ENCODE measurements at places on chromosomes 3 and 15.

DNA sequence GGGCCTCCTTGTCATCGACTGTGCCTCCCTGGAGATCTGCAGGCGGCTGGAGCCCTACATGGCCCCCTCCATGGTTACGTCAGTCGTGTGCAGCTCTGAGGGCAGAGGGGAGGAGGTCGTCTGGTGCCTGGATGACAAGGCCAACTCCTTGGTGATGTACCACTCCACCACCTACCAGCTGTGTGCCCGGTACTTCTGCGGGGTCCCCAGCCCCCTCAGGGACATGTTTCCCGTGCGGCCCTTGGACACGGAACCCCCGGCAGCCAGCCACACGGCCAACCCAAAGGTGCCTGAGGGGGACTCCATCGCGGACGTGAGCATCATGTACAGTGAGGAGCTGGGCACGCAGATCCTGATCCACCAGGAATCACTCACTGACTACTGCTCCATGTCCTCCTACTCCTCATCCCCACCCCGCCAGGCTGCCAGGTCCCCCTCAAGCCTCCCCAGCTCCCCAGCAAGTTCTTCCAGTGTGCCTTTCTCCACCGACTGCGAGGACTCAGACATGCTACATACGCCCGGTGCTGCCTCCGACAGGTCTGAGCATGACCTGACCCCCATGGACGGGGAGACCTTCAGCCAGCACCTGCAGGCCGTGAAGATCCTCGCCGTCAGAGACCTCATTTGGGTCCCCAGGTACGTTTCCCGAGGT, 146.5 kb downstream of the LRRK1 start:
- no peak for DNase-seq

GRCh38 chr3:193842029-193842798, 249.2 kb downstream of the OPA1 start:
- DNase-seq: no peak

DNA sequence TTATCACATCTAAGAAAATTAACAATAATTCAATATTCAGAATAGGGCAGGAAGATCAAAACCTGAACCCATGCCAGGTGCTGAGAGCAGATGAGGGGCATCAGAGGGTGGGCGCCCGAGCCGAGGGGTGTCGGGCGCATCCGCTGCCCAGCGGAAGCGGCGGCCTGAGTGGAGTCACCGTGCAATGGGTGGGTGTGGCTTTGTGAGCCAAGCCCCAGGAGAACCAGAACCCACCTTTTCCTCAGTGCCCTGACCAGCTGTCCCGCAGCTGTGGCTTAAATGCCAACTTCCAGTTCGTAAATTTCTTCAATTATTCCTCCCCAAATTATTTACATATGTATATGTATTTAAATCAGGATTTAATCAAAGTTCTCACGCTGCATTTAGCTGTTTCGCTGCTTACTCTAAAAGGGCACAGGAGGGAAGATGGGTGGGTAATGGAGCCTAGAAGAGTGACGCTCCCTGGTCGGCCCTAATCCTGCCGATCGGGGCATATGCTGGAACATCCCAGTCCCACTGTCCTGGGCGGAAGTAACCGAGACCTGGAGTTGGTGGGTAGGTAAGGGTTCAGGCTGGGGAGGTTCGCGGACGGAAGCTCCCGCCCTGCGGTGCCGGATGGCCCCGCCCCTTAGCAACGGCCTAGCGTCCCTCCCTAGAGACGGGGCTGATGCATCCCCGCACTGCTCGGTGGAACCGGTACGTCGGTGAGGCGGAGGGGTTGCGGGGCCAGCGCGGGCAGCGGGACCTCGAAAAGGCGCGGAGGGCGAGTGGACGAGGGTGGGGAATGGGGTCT, 1.3 kb downstream of the DNAH1 start:
- no peak for DNase-seq

DNA sequence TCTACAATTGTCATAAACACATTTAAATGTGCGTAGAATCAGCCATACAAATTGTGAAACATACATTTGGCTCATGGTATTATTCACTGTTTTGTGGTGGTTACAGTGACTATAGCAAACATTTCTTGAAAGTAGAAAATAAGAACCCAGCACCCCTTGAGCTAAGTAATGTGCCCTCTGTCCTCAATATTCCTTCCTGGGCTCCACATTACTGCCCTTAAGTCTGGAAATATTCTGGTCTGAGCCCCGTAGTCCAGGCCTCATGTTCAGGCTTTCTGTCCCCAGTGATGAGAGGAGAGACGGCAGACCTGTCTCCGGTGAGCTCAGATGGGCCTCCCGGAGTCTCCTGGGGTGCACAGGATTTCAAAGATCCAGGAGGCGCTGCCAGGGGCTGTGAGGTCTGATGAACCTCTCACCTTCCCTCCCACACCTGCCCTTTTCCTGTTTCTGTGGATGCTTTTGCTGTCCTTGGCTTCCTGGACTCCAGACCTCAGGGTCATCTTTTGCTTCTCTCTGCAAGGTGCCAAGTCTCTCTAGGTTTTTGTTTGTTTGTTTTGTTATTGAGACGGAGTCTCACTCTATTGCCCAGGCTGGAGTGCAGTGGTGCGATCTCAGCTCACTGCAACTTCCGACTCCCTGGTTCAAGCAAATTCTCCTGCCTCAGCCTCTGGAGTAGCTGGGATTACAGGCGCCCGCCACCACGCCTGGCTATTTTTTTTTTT, 8.8 kb upstream of the MUC20 start:
- no peak for DNase-seq

DNA sequence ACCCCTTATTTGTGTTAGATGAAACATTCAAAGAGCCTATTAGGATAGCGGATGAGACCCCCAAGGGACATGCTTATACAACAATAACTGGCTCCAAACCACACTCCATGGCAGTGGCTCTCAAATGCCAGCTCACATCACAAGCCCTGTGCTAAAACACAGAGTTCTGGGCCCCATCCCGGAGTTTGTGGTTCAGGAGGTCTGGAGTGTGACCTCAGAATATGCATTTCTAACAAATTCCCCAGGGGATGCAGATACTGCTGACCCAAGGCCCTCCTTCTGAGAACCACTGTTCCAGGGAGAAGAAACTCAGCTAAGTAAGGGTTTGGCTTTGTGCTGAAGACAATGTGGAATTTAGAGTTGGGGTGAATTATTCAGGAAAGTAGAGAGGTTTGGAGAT, 3.6 kb downstream of the CCRL2 start:
- no peak for DNase-seq

- DNase-seq: no peak
These were observed 60.2 kb downstream of the SLTM start for GRCh38 chr15:58873267-58873666.

DNA sequence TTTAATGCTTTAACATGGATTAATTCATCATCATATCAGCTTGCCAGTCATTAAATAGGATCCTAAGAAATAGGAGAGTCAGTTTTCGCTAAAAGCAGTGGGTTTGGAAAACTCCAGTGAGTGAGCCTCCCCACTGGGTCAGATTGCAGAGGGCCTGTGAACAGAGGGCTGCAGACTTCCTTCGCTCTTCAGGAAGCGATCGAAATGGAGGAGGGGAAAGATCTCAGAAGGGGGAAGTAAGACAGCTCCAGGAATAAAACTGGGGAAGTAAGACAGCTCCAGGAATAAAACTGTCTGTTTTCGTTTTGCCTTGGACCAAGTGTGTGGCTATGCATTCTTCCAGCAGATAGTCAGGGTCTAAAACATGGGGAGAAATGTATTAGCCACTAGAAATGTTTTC, 124.8 kb upstream of the C15orf61 start:
- DNase-seq: no peak

DNA sequence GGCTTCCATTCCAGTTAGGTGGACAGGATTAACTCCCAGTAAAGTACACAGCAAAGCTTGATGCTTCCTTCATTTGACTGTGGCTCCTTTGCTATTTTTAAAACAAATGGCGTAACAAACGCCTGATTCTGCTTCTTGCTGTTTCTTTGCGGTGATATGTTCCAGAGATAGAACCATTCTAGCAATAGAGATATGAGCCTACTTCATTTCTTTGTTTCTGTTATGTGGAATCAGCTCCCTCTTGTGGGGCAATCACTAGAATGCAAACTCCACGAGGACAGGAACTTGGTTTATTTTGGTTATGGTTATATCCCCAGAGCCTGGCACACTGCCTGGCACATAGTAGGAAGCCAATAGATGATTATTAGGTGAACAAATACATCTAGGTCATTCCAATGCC, 122.6 kb upstream of the SLC6A11 start:
- no peak for DNase-seq

Measured in NCI-H1048 (cell line).